Effector CD4-positive, alpha-beta T cell (primary cell): ENCODE measurements at places on chromosomes 1 and 21.

- peak; percentile 39 for DNase-seq
Observed at GRCh38 chr1:156920233-156921052, at the start of gene LRRC71. Gene LRRC71, plus strand, starts transcription at chr1:156920632. Its CDS starts 172 bp downstream, at chr1:156920804.

DNA sequence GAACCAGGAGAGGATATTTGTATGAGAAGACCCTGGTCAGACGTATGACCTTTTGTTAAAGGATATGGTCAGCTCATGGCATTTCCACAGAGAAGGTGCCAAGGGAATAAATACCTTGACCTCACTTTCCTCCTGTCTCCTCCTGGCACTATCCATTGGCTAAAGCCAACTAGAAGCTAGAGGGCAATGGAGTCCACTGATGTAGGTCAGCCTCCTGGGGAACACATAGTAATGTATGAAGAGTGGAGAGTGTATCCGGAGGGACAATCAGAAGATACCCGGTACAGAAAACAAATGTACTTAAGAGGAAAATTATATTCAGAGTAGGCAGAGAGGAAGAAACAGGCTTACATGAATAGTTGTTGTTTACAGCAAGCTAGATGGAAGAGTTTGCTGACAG is 698 bp upstream of the NTMT2 start:
- no peak for DNase-seq

DNA sequence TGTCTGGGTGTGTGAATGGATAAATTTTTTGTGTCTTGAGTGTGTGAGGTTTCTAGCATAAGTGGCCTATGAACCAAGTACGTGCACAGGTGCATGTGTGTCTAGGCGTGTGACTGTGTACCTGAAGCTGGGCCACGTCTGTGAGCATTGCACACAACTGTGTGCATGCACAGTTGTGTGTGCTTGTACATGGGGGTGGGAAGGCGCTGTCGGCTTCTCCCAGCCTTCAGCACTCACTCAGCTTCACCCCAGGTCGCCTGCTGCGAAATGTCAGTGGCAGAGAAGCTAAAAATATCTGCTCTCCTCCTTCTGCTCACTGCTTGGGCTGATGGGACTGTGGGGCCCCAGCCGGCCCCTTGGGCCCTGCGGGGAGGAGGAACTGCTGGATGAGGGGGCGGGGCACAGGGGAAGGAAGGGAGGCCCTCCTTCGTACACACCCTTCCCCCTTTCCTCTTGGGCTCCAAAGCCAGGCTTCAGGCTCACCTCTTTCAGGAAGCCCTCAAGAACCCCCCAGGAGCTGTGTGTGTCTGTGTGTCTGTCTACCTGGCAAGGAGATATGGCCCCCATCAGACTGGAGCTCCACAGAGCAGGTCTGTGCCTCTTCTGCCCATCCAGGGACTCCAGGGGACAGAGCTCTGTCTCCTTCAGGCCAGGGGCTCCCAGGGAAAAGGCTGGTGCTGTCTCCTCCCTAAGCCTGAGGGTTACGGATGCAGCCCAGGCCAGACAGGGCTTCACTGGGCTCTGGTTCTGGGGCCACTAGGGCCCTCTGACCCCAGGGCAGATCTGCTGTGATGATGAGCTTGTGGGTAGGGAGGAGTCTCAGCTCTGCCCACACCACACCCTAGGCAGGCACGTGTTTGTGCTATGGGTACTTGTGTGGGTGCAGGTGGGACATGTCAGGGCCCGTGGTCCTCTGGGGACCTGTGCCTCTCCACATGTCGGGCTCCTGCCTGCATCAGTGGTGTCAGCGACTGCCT is 35.6 kb upstream of the WASF2 start:
- no peak for DNase-seq

GRCh38 chr1:183100361-183100974 is 77.2 kb downstream of the LAMC1 start:
- DNase-seq, result no peak

DNA sequence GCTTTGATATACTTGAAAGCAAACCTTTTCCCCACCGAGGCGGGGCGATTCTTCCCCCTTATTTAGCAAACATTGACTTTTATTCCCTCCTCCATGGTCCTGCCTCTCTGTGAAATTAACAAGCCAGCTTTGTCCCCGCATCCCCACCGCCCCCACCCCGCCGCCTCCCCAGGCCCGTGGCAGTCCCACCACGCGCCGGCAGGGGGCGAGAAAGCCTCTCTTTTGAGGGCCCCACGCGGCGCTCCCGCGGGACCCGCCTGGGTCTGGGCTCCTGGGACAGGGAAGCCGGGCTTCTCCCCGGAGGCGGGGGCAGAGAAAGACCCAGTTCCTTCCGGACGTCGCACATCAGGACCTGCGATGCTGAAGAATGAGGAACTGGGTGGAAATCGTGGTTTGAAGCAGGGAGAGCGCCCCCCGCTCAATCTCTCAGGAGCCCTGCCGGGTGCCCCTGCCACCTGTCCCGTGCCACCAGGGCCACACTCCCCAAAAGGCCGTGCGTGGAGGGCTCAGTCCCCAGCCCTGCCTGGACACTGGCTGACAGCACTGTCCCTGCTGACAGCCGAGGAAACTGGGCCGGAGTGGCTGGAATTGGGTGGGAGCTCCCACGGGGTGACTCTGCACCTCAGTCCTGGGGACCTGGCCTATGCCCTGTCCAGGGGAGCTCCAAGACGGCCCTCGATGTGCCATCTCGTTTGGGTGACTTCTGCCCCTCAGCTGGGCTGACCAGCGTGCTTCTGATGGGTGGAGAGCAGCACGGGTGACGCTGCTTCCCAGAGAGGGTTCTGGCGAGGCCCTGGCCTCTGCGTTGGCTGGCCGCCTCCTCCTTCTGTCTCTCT is 8.6 kb upstream of the ACTRT2 start:
- DNase-seq, result peak; percentile 16

- DNase-seq, result no peak
Observed at GRCh38 chr1:81308191-81308590, 492.5 kb upstream of the ADGRL2 start.

DNA sequence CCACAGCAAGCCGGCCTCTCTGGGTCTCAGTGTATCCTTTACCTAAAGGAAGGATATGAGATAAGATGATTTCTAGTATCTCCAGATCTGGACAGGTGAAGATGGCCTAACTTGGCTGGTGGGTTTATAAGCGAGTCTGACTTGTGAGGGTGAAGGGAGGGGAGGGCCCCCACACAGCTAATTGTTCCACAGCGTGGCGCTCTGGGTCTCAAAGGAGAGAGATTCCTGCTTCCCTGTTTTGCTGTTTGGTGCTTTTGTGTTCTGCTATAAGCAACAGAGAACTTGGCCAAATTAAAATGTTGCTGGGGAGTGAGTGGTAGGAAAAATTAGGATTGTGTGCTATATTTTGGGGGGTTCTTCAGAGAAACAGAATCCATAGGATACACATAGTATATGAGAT is 28.9 kb upstream of the NLRP3 start:
- DNase-seq, result no peak
